Foreskin keratinocyte (primary cell): ENCODE measurements at places on chromosomes 6 and 20.
A peak's percentile ranks its signal among the peaks of the same experiment; 100 is the strongest.

DNA sequence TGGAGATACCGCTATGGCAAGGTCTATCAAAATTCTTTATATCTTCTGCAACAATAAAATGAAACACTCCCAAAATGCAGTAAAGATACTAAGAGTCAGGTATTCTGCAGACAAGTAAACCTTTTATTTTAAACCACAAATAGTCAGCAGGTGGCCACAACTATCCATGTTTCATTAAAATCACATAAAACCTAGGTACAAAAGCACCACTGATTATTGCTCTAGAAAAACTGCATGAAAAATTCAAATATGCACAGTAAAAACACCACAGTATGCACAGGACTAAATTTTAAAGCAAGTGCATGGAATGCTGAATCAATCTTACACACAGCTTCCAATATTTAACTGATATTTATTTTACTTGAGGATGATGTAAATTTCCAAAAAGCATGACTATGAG lies 33.3 kb downstream of the HMGN3 start:
- DNase-seq = no peak

- peak; percentile 51 for DNase-seq
Measured at GRCh38 chr6:148445620-148446019, 103.0 kb downstream of the SASH1 start.

GRCh38 chr6:33199687-33200218 lies 712 bp downstream of the RXRB start:
- DNase-seq = no peak

GRCh38 chr20:60820149-60820548 lies 431.9 kb upstream of the CDH4 start:
- no peak for DNase-seq

DNA sequence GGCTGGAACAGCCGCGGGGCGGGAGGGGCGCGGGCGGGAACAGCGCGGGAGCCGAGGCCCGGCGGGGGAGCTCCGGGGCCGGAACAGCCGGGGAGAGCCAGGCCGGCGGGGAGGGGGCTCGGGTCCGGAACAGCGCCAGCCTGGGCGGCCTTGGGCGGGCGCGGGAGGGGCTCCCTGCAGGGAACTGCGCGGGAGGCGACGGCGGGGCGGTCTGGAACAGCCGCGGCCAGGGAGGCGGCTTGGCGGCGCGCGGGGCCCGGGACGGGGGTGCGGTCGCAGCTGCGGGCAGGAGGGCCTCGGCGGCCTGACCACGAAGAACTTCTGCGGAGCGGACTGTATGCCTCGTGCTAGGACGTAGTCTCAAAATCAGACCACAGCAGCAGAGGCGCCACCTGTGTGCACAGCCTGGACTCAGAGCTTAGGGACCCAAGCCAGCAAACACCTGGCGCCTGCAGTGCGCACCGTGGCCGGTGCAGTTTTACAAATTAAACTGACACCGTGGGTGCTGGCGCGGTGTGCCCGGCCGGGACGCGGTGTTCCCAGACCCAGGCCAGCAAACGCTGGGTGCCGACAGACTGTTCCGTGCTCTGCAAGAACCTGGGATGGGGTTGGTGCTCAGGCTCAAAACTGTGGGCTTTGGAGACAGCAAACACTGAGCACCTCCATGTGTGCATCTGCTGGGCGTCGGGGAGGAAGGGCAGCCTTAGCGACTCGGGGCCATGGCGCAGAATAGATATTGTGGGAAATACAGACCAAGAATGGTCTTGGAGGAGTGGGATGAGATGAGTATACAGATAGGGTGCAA lies 572 bp downstream of the ZNF341 start:
- no peak for DNase-seq

DNA sequence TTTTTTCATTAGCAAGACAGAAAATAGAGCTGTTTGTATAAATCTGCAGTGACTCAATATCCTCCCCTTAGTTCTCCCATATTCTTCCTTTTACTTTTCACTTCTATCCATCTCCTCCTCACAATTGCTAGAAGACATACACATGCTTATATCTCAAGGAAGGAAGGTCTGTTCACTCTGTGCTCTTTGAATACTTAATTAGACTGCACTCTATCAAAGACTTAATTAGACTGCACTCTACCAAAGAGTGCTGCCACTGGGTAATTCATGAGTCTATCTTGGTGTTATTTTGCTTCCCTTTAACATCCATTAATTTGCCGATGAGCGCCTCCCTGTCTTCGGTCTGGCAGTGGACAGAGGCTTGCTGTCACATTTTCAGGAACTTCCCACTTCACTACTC lies 241.9 kb downstream of the ADGB start:
- no peak for DNase-seq

DNA sequence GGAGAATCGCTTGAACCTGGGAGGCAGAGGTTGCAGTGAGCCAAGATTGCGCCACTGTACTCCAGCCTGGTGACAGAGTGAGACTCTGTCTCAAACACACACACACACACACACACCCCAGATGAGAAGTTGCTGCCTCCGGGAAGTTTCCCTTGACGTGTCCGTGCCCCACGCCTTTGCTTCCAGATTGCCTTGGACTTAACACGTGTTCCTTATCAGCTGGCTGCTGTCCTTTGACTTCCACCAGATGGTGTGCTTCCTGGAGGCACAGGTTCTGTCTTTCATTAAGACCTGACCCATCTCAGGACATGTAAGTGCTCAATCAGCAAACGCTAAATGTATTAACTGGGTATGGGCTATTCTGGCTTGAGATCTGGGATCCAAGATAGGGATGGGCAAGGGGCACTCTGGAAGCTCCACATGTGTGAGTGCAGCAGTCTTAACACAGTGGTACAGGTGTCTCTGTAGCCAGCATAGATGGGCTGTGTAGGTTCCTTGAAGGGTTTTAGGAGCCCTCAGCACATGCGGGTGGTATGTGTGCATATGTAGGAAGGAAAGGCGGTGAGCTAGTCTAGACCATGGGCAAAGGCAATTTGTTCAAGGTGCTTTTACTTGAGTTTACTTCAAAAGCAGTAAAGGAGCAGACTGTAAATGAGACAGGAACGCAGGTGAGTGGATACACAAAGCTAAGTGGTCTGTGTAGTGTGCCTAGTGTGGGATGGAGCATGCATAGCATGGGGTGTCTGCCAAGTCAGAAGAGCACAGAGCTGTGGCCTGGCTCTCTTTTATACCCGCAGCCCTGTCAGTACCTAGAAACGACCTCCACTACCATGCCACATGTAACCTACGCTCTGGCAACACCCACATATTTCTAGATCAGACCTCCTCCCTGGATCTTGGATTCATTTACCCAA lies 11.6 kb downstream of the PIGT start:
- DNase-seq = no peak

DNA sequence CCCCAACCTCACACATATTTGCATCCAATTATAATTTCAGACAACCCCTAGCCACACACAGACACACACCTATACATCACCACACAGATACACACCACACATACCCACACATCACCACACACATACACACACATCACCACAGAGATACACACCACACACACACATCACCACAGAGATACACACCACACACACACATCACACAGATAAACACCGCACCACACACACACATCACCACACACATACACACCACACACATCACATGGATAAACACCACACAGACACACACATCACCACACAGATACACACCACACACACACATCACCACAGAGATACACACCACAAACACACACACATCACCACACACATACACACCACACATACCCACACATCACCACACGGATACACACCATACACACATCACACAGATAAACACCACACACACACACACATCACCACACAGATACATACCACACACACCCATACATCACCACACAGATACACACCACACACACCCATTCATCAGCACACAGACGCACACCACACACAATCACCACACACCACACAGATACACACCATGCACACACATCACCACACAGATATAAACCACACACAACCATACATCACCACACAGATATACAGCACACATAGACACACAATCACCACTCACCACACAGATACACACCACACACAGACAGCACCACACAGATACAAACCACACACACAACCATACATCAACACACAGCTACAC lies 74.6 kb downstream of the GRM4 start:
- no peak for DNase-seq

GRCh38 chr6:53436526-53437303 lies 88.0 kb upstream of the ELOVL5 start:
- no peak for DNase-seq

GRCh38 chr6:136077834-136078576 lies 172.1 kb downstream of the MTFR2 start:
- DNase-seq = peak; percentile 89

- no peak for DNase-seq
Measured at GRCh38 chr6:110823146-110823545, 7.9 kb upstream of the CDK19 start.

GRCh38 chr20:8433291-8433690 lies 301.2 kb downstream of the PLCB1 start:
- no peak for DNase-seq

- peak; percentile 48 for DNase-seq
Measured at GRCh38 chr20:10714236-10714975, 40.6 kb upstream of the JAG1 start.

DNA sequence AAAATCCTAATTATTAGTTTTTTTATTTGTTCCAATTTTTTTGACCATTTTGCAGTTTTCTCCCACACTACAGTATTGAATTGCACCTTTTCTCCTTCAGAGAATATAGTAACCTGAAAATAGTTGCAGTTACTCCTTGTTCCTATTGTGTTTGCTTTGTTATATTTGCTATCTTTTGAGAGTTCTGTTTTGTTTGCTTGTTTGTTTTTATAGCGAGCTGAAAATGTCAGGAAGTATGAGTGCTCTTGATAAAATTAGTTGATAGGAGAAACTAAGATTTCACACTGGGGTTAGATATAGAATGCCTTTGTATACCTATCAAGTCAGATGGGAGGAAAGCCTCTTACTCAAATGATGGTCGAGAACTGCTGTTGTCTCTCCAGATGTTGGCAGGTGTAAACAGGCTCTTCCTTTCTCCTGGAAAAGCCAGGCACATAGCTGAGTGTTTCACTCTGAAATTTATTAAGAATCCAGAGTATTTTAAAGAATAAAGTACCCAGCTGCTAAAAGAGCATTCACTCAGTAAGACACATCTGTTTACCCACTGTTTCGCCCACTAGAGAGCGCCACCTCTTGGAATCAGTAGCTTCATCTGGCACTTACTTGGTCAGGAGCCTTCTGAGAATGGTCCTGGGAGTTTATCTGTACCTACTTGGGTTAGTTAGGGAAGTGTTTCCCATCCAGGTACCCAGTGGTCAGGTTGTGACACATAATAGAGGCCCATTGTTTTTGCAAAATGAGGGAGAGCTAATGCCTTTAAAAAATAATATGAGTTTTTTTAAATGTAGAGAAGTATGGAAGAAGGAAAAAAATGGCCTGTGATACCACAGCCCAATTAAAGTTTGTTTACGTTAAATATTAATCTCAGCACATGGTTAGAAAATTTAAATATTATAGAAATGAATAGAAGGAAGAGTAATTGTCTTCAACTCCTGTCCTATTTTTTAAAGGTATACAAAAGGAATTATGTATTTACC lies 11.2 kb downstream of the NT5DC1 start:
- DNase-seq = peak; percentile 39

- no peak for DNase-seq
Measured at GRCh38 chr6:113625850-113626249, 231.3 kb upstream of the MARCKS start.

- no peak for DNase-seq
Measured at GRCh38 chr20:2169456-2170088, 67.9 kb downstream of the STK35 start.

GRCh38 chr20:49821870-49822331 lies 9.3 kb downstream of the SLC9A8 start:
- DNase-seq = no peak

- no peak for DNase-seq
Measured at GRCh38 chr6:151005896-151006632, 140.6 kb downstream of the MTHFD1L start.

- DNase-seq = no peak
Measured at GRCh38 chr6:124524491-124525200, 437.6 kb upstream of the RNF217 start.

DNA sequence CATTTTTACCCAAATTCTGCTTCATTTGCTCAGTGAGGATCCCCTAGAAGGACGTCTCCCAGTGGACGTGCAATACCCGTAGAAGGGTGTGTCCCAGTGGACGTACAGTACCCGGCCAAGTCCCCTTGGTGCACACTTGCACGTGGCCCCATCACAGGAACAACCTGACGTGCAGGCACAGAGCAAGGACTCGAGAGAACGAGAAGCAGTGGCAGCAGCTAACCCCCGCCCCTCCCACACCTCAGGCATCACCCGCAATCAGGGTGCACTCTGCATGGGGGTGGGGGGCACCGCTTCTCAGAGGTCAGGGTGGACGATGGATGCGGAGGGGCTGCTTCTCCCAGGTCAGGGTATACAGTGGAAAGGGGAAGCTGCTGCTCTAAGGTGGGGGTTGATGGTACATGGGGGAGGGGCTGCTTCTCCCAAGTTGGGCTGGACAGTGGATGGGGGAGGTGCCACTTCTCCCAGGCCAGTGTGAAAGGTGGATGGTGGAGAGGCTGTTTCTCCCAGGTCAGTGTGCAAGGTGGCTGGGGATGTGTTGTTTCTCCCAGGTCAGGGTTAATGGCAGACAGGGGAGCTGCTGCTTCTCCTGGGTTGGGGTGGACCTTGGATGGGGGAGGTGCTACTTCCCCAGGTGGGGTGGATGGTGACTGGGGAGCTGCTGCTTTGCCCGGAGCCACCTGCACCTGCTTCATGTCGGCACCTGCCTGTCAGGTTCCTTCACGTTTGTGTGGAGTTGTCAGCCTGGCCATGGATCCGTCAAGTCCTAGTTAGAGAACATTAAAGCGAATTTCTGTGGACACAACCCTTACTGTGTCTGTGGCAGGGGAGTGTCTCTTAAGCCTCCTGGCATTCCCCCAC lies 1.0 kb upstream of the THBS2 start:
- no peak for DNase-seq

GRCh38 chr6:56691814-56692213 lies 49.1 kb upstream of the DST start:
- DNase-seq = no peak

- no peak for DNase-seq
Measured at GRCh38 chr6:138586638-138587037, 87.3 kb upstream of the NHSL1 start.

GRCh38 chr6:165206798-165207197 lies 102.6 kb downstream of the C6orf118 start:
- no peak for DNase-seq

GRCh38 chr20:15699431-15700146 lies 873.7 kb downstream of the KIF16B start:
- DNase-seq = peak; percentile 88

- peak; percentile 94 for DNase-seq
Measured at GRCh38 chr6:135358251-135358821, 139.2 kb downstream of the AHI1 start.

- no peak for DNase-seq
Measured at GRCh38 chr6:38617856-38618255, 21.9 kb downstream of the BTBD9 start.

GRCh38 chr20:63576311-63576710 lies 2.3 kb upstream of the HELZ2 start:
- DNase-seq = no peak

- DNase-seq = peak; percentile 33
Measured at GRCh38 chr6:84763003-84763885, 1.2 kb downstream of the TBX18 start.

GRCh38 chr6:141677598-141678211 lies 455.0 kb upstream of the GJE1 start:
- DNase-seq = peak; percentile 32

GRCh38 chr6:43361269-43361668 lies 8.2 kb downstream of the ZNF318 start:
- no peak for DNase-seq

- no peak for DNase-seq
Measured at GRCh38 chr6:78505178-78505577, 362.2 kb upstream of the IRAK1BP1 start.
